ENCODE measurements at places on chromosomes 11 and 22.

DNA sequence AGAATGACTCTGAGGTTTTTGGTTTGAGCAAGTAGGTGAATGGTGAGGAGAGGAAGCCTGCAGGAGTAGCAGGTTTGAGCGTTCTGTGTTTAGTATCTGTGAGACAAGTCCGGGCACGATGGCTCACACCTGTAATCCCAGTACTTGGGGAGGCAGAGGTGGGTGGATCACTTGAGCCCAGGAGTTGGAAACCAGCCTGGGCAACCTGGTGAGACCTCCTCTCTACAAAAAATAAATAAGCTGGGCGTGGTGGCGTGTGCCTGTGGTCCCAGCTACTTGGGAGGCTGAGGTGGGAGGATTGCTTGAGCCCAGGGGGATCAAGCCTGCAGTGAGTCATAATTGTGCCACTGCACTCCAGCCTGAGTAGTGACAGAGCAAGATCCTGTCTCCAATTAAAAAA, 9.7 kb upstream of the CENATAC start:
- no peak for DNase-seq

DNA sequence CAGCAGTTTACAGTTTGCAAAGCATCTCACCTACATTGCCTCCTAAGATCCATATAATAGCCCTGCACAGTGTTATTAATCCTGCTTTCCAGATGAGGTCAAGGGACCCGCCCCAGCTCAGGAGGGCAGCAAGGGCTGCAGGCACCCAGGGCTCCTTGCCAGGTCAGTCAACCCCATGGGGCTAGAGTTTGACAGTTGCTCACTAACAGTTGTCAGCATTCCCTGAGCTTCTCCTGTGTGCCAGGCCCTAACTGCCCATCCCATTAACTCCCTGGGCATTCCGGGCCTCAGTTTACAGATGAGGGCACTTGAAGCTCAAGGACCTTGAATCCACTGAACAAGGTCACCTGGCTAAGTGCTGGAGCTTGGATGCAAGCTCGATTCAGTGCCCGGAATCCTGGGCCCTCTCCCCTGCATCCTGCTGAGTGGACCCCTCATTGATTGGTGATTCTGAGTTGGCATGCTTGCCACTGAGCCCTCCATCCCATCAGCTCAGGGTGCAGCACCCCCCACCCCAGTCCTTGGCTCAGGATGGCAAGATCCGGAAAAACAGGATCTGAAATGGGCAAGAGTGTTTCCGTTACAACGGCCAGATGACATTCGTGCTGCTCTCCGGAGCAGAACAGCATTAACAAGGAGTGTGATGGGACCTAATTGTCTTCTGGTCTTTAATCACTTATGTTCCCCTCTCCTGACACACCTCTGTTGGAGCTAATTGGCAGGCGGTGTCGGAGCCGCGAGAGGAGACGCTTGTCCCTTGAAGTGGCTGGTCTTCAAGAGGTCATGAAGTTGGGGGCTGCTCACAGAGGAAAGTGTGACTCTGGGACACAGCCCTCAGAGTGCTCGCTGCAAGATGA, 87.4 kb upstream of the SHISAL1 start:
- DNase-seq = no peak

DNA sequence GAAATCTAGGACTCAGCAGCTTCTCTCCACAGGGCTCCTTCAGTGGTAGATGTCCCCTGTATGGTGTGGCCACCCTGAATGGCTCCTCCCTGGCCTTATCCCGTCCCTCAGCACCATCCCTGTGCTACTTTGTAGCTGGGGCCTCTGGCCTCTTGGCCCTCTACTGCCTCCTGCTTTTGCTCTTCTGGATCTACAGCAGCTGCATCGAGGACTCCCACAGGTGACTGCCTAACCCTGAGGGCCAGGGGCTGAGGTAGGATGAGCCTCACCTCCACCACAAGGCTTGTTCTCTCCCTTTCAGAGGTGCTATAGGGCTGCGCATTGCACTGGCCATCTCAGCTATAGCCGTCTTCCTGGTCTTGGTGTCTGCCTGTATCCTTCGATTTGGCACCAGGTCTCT, 1.8 kb downstream of the TMEM179B start:
- DNase-seq = no peak

- peak; percentile 86 for DNase-seq
Observed at GRCh38 chr11:46050003-46050461, 71.2 kb downstream of the PHF21A start.

GRCh38 chr22:23037429-23038333, 32.6 kb upstream of the GNAZ start:
- DNase-seq = no peak

DNA sequence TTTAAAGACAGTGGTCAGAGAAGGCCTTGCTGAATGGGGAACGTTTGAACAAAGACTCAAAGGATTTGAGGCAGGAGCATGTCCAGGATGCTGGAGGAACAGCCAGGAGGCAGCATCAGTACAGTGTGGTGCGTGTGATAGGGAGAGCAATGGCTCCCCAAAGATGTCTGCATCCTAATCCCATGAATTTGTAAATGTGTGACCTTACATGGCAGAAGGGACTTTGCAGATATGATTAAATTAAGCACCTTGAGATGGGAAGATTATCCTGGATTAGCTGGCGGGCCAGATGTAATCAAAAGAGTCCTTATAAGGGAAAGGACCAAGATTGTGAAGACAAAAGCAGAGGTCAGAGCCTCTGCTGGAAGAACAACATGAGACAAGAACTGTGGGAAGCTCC, 24.6 kb upstream of the FAT3 start:
- DNase-seq = no peak

GRCh38 chr22:45562102-45562501, 59.4 kb downstream of the FBLN1 start:
- no peak for DNase-seq

DNA sequence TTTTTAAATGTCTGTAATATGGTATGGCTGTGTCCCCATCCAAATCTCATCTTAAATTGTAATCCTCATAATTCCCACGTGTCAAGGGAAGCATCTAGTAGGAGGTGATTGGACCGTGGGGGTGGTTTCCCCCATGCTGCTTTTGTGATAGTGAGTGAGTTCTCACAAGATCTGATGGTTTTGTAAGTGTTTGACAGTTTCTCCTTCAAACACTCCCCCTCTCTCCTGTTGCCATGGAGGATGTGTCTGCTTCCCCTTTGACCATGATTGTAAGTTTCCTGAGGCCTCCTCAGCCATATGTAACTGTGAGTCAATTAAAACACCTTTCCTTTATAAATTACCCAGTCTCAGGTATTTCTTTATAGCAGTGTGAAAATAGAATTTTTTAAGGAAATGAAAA, 31.1 kb upstream of the CD44 start:
- DNase-seq = no peak

DNA sequence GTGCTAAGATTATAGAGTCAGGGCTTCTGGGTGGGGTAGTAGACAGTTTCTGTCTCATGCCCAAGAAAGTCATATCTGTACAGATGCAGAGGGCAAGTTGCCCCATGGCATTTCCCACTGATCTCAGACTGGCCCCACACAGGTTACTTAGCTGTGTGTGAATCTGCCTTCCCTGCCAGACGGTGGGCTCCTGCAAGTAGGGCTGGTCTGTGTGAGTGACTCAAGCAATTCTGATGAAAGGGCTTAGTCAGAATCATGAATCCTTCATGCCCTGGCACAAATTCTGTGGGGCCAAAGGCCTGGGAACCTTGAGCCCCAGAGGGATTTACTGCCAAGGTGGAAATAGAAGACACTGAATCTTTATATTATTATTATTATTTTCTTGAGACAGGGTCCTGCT, 30.4 kb downstream of the USH1C start:
- DNase-seq = no peak

DNA sequence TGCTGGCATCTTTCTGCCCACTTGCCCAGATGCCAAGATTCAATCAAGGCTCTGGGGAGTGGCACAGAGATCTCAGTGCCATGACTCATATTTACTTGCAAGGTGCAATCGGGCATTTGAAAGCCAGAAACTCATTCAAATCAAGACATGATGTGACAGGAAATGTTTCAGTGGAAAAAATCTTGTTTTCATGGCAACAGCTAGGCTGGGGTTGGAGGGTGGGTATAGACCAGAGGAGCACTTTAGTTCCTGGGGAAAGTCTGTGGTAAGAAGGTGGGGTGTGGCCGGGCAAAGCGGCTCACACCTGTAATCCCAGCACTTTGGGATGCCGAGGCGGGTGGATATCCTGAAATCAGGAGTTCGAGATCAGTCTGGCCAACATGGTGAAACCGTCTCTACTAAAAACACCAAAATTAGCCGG, 1.2 kb downstream of the MAJIN start:
- DNase-seq = no peak

DNA sequence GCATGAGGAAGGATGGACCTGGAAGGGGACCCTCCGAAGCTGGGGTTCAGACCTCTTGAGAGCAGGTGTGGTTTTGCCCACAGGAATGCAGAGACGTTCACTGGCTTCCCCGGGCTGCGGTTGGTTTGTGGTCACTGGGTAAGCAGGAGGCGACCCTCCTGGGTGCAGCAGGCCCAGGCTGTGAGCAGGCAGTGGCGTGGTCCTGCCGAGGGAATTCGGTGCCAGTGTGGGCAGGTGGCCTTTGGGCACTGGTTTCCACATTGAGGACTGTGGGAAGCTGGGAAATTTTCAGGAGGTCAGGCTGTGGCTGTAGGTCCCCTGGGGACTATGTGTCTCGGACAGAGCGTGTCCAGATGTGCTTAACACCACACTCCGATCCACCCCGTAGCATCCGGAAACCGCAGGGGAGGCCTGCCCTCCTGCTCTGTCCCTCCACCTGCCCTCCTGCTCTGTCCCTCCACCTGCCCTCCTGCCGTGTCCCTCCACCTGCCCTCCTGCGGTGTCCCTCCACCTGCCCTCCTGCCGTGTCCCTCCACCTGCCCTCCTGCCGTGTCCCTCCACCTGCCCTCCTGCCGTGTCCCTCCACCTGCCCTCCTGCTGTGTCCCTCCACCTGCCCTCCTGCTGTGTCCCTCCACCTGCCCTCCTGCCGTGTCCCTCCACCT, 27.5 kb downstream of the TPCN2 start:
- DNase-seq = peak; percentile 14

GRCh38 chr11:95968585-95968984, 44.7 kb upstream of the MTMR2 start:
- DNase-seq = peak; percentile 27

- no peak for DNase-seq
Observed at GRCh38 chr11:84890676-84891075, 736.5 kb downstream of the DLG2 start.

DNA sequence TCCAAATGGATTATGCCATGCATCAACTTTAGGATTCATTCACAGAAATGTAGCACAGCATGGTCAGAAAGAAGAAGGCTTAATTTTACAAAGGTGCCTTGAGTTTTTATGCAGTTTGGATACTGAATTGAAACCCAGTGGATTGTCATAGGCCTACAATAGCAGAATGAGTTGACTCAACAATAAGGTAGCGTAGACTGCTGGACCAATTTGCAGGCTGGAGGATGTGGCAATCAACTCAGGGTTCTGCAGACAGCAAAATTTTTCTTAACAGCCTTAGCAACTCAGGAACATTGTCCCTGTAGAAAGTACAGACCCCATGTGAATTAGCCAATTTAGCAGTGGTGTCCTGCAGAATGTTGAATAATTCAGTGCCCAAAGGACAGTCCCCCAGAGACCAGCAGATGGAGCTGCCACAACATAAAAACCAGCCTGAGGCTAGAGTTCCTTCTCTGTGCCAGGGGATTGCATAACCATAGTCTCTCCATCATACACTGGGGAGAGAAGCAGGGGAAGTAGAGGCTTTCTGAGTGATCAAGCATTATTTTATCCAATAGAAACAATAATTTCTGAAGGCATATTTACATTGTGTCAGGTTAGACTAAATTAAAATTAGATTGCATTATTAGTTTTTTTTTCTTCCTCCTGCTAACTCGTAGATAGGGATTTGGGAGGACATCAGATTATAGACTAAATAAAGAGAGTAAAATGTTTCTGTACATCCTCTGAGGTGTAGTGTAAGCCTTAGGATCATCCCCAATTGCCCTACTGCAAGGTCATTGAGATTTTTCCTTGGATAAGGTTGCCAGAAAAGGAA, 20.3 kb upstream of the MRPL17 start:
- DNase-seq = peak; percentile 86

DNA sequence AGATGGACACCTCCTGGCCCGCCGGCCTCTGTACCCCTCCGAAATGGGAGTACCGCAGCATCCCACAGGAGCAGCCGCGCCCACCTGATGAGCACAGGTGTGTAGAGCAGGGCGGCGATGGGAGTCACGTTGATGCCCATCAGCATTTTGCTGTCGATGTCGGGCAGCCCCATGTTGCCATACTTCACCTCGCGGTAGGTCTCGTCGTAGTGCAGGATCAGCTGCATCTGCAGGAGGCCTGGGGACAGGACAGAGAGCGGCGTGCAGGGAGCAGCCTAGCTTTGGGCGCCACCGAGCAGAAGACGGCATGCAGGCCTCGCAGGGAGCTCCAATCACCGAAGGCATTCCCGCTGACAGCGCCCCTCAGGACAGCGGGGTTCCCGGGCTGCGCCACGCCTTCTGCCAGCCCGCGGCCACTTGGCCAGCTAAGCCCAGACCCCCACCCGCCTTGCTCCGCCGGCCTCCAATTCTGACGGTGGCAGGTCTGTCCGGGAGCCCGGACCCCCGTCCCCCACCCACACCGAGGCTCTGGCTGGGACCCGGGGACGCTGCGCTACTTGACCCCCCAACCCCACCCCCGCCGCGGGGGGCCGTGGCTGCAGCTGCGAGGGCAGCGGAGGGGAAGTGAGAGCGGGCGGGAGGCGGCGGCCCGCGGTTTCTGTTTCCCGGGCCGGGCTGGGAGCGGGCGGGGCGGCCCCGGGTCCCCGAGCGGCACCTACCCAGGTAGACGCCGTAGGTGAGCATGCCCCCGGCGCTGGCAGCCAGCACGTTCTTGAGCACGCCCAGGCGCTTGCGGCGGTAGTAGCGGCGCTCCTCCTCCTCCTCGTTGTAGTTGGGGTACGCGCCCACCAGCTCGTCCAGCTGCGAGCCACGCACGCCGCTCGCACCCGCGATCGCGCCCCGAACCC, 705 bp downstream of the UNC93B1 start:
- DNase-seq = no peak

- peak; percentile 47 for DNase-seq
Observed at GRCh38 chr11:132024587-132025295, 654.3 kb downstream of the NTM start.

GRCh38 chr11:68609761-68610160, 74.6 kb upstream of the GAL start:
- DNase-seq = no peak

DNA sequence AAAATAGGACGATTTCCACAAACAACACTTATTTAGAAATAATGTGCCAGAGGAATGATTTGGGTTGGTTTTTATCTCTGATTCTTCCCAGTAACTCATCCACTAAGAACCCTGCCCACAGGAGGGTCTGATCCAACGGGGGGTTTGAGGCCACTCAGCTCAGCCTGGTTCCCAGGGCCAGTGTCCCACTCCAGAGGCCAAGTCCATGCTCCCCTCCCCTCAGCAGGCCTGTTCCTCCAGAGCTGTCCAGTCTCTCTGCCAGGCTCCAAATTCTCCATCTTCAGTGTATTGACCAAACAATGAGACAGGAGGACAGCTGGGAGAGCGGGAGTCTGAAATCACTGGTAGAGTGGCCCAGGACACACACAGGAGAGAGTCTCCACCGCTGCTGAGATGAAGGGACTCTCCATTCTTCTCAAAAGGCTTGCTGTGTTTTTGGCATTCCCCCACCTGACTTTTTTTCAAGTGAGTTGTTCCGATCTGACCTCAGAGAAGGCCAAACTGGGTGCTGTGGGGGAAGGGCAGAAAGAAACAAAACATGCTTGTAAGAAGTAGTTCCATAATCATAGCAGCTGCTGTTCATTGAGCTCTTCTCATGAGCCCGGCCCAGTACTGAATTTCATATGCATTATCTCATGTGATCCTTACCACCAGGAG, 17.6 kb upstream of the SCN2B start:
- no peak for DNase-seq

All from fibroblast of pulmonary artery (primary cell).